ENCODE measurements at places on chromosomes 1 and 21. TPM values are rescaled to one million over a fixed set of nuclear protein-coding genes. Genes with fewer than 3 reads are reported as not detected.

GJC2 gene
- total RNA-seq, result 6.9 TPM

- DNase-seq, result no peak
Measured at GRCh38 chr1:54838565-54839180, 37.5 kb upstream of the TTC22 start.

- no peak for DNase-seq
Measured at GRCh38 chr1:236143104-236143948, 987 bp downstream of the GPR137B start.

- peak; percentile 48 for DNase-seq
Measured at GRCh38 chr21:42937960-42938605, 12.7 kb upstream of the ERVH48-1 start.

CCDC18 gene
- 7.2 TPM for total RNA-seq

KLHL21 gene
- total RNA-seq, result 31.7 TPM

DNA sequence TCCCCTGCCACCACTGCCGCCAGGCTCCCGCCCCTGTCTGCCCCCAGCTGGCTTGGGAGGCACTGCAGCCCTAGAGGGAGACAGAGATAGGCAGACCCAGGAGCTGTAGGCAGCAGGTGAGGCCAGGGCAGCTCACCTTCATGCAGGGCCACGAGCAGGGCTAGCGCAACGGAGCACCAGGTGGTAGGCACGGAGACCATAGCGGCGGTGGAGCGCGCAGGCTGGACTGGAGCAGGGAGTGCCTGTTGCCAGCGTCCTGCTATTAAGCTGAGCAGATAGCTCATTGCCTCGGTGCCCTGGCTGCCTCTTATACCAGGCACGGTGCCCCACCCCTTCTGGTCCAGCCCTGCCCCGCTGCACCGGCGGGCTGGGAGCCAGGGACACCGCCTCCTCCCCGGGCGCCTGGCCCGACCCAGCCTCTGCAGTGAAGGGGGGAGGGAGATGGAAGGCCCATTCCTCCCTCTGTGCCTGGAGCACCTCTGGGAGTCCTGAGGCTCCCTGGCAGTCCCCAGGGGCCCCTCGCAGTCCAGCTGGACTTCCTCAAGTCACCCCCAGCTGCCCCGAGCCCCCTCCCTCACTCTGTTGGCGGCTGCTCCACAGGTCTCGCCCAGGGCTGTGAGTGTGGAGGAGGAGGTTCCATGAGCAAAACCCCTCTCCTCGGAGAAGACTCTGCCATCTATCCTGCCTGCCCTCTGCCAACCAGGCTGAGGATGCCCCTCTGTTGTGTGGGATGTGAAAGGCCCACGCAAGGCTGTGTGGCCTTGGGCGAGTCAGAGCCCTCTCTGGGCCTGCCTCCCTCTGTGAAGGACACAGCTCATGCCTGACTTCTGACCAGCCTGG lies at the start of gene EDN2:
EDN2 (minus strand) TSS at position 282 of the 840 bp plus-strand sequence; CDS start at position 200, 82 bp downstream.
- DNase-seq, result no peak

DNA sequence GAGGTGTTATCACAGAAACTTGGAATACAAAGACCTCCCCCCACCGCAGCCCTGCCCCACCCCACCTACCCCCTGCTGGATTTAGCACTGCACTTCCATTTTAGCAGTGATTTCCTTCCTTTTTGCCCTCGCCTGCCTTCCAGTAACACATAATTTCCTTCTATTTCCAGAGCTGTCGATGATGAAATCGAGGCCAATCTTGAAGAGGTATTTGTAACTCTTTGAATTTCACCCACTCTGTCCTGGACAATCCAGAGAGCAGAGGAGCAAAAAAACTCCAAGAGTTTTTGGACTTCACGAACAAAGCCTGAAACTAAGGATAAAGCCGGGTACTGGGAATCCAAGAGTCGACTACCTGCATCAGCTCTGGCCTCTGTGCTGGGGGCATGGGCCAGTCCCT lies 49.1 kb downstream of the CAPN2 start:
- no peak for DNase-seq
